ENCODE measurements at places on chromosomes 1 and 21. TPM values are rescaled to one million over a fixed set of nuclear protein-coding genes. Genes with fewer than 3 reads are reported as not detected.
A peak's percentile ranks its signal among the peaks of the same experiment; 100 is the strongest.

DNA sequence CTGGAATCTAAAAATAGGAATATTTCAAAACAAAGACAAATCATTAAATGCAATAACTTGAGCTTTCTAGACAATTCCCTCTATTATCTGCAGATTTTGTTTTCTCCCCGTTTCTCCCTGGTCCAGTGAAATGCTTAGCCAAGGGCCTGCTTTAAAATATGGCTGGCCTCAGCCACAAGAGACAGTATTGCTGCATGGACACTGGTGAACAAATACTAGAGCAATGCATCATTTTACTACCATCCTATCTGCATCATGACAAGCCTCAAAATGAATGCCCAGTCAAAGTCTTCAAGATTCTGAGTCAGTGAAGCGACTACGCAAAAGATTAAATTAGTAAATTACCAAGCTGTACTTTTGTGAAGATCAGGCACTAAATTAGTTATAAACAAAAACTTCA, 80.5 kb downstream of the ENAH start:
- H3K27me3 ChIP-seq, result no peaks in the 10 kb centered on the region
- peaks cover 22% of the 10 kb centered on the region for H3K4me1 ChIP-seq
- no peak overlapping the region for H3K4me3 ChIP-seq
- H3K36me3 ChIP-seq, result no peaks in the 10 kb centered on the region

DNA sequence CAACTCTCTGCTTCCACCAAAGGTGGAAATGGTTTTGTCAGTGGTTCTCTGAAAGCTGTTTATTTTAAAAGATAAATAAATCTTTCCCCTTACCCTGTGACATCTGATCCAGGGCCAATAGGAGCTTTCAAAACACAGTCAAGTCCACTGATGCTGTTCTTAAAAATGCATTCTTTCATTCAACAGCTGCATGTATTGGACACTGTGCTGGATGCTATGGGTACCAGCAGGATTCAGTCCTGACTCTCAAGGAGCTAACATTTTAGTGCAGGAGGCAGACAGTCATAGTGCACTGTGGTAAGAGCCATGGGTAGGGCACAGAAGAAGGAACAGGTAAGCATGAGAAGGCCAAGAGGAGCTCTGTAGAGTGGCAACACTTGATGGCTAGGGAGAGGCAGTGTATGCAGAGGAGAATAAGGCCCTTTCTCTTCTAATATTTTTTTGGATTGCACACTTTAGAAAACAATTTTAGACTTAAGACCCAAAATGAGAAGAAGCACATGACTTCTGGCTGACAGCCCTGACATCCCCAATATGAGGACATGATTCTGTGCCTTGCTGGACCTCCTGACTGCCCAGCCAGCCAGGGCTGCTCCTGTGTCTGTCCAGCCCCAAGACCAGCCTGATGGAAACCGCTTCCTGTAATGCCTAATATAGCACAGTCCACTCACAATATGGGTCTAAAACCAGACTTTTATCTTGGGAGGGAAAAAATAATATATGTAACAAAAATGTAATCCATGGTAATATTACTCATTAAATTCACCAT, 207.3 kb downstream of the SDCCAG8 start:
- no peak overlapping the region for H3K4me3 ChIP-seq
- no peak for DNase-seq
- no peak overlapping the region for H3K27ac ChIP-seq
- H3K36me3 ChIP-seq, result no peaks in the 10 kb centered on the region

GRCh38 chr1:1085911-1086841, 12.1 kb upstream of the RNF223 start:
- H3K4me1 ChIP-seq, result no peaks in the 10 kb centered on the region
- no peak overlapping the region for H3K4me3 ChIP-seq
- H3K36me3 ChIP-seq, result no peaks in the 10 kb centered on the region
- no peaks in the 10 kb centered on the region for H3K27me3 ChIP-seq
- no peak overlapping the region for H3K27ac ChIP-seq

DNA sequence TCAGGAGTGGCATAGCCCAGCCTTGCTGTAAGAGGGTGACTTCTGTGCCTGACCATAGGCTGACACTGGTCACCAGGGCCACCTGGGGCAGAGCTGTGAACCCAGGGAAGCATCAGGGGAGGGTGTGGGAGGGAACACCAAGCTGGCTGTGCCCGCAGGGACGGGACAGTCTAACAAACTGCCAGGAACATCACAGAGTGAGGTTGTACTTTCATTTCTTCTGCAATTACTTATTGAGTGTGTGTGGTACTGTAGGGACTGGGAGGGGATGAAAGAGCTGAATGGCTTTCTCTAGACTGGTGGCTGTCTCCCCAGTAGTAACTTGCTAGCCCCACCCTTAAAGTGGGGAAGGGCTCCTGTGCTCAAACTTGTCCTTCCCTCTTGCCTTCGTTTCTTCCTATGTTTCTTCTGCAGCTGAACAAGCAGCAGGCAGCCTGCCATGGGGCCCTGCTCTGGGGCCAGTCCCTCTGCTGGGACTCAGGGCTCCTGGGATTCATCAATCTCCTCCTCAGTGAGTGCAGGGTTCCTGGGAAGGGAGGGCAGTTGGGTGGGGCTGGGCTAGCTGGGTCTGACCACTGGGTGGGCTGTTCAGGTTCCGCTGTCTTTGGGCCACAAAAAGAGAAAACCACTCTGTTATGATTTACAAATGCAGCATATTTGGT, 39.7 kb upstream of the ETV3 start:
- H3K4me3 ChIP-seq, result no peak overlapping the region
- DNase-seq, result no peak
- no peaks in the 10 kb centered on the region for H3K36me3 ChIP-seq
- H3K27me3 ChIP-seq, result no peaks in the 10 kb centered on the region
- no peaks in the 10 kb centered on the region for H3K4me1 ChIP-seq
- no peak overlapping the region for H3K27ac ChIP-seq

GRCh38 chr1:156262461-156263287, 14.8 kb upstream of the PAQR6 start:
- H3K27me3 ChIP-seq, result no peaks in the 10 kb centered on the region
- no peaks in the 10 kb centered on the region for H3K4me1 ChIP-seq
- no peak overlapping the region for H3K27ac ChIP-seq
- H3K36me3 ChIP-seq, result peaks cover 89% of the 10 kb centered on the region
- H3K4me3 ChIP-seq, result no peak overlapping the region
- no peak for DNase-seq

- no peak overlapping the region for H3K4me3 ChIP-seq
- no peak for DNase-seq
- no peaks in the 10 kb centered on the region for H3K4me1 ChIP-seq
- no peak overlapping the region for H3K27ac ChIP-seq
Observed at GRCh38 chr1:215007880-215008279, 74.7 kb upstream of the KCNK2 start.

DNA sequence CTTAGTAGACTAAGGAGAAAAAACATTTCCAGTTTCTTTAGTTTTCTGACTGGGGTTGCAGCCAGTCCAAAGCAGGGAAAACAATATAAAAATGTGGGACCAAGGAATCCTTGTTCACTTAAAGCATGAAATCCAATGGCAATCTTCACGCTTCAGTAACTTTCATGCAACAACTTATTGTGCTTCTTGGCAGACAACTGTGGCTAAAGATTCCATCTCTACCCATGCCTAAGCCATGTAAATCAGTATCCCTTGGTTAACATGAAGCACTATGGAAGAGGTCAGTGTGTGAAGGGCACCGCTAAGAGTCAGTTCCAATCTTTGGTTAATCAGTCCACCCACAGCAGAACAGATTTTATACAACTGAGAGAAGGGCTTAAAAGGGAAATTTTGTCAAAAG, 201.8 kb upstream of the GREM2 start:
- H3K4me1 ChIP-seq, result no peaks in the 10 kb centered on the region
- no peak for DNase-seq
- no peak overlapping the region for H3K27ac ChIP-seq
- H3K36me3 ChIP-seq, result no peaks in the 10 kb centered on the region
- no peaks in the 10 kb centered on the region for H3K27me3 ChIP-seq

DNA sequence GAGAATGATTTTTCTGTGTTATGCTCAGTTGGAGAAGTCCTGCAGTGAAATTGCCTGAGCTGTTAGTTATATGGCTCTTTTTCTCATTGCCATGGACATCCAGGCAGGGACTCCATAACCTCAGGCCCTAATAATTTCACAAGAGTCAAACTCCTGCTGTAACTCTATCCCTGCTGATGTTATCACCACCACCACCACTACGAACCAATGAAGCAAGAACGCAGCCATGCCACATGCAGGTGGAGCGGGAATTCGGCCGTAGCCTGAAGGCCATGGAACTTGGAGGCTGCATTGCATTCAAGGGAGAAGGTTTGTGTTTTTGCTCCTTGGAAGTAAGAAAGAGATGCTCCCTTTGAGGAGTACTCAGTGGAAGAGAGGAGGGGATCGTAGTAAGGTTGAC, 16.8 kb upstream of the DLGAP3 start:
- DNase-seq, result no peak
- H3K4me1 ChIP-seq, result no peaks in the 10 kb centered on the region
- H3K27ac ChIP-seq, result no peak overlapping the region
- no peak overlapping the region for H3K4me3 ChIP-seq

DNA sequence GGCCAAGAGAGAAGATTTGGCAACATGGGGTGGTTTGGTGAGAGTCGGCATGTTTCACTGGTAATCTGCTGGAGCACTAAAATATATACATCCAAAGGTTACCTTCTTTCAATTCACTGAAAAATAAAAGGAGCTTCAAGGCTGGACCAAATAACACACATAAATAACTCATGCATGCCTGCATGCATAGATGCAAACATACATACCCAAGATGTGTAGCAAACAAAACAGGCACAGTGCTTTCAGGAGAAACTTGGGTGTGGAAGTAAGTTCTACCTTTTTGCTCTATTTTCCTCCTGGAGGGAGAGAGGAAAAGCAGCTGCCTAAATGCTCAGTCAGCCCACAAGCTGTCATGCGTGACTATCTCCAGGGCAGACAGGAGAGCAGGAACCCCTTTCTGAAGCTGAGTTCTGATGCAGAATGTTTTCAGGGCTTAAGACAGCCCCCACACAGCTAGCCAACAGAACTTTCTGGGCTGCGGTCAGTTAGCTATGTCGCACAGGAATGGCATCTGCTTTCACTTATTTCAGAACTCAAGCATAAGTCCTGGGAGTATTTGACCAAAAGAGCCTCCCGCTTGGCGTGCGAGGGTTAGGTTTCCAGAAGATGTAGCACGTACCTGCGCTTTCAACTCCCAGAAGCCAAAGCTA, 166.2 kb downstream of the TOMM20 start:
- peak overlapping the region; percentile 81 for H3K27ac ChIP-seq
- peaks cover 19% of the 10 kb centered on the region for H3K4me1 ChIP-seq
- H3K27me3 ChIP-seq, result no peaks in the 10 kb centered on the region
- H3K36me3 ChIP-seq, result no peaks in the 10 kb centered on the region
- peak; percentile 87 for DNase-seq

DNA sequence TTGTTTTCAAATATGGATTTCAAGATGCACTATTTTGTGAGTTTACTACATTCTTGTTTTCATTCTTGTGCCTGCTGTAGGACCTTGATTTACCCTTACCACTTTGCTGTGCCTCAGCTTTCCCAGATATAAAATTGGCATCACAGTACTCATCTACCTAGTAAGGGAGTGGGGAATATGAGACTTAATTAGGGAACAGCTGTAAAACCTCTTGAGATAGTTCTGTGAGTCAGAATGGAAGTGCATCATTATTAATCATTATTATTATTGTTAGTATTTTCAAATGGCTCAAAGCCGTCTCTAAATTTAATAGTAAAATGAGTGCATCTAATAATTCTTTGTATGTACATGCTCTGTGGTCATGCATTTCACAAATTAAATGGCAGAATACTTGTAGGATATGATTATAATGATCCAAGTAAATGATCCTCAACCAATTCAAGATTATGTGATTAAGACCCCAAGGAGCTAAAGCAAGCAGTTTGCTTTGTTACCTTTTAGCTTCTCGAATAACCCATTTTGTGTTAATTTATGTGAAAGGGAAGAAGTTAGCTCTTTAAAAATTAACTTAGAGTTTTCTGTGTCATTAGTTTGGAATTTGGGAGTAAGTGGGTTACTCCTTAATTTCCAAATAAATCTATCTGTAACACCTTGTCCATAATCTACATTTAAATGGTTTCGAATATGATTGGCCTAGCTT, 155.4 kb downstream of the NFIA start:
- no peak for DNase-seq
- H3K4me3 ChIP-seq, result no peak overlapping the region
- no peaks in the 10 kb centered on the region for H3K36me3 ChIP-seq
- H3K4me1 ChIP-seq, result peaks cover 4% of the 10 kb centered on the region

DNA sequence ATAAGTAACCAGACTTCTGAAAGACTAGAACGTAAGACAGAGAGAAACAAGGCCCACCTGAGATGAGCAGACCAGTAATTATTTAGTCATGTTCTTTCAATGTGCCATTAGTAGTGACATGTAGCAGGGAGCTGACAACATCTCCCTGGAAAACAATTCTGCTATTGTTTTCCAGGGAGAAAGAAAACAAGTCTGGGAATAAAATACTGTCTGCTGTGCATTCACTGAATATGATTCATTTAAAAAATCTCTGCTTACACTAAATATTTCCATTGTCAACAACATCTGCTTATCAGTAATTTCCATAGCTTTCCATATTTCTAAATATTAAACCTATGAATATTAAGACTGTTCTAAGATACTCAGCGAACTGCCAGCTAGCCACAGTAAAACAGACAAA, 80.0 kb downstream of the VCAM1 start:
- H3K27me3 ChIP-seq, result no peaks in the 10 kb centered on the region
- DNase-seq, result no peak
- H3K4me1 ChIP-seq, result no peaks in the 10 kb centered on the region
- no peak overlapping the region for H3K27ac ChIP-seq
- H3K4me3 ChIP-seq, result no peak overlapping the region

DNA sequence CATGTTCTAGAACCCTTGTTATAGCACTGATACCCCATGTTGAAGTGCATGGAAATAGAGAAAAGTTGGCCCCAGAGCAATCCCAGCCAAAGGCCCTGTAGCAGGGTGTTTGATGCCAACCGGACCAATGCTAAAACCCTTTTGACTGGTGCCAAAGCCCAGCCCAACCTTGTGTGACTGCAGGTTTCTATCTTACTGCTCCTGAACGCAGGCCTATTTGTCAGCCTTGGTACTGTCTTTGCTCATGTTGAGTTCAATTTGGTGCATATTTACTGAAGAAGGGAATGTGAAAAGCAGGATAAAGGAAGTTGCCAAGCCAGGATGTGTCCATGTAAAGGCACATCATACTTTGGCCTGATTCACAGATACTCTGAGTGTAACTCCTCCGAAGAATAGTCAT, 51.7 kb upstream of the NFASC start:
- H3K27ac ChIP-seq, result peak overlapping the region; percentile 32
- H3K4me1 ChIP-seq, result peaks cover 34% of the 10 kb centered on the region
- H3K27me3 ChIP-seq, result no peaks in the 10 kb centered on the region
- no peak overlapping the region for H3K4me3 ChIP-seq
- DNase-seq, result no peak

- H3K4me3 ChIP-seq, result no peak overlapping the region
- peaks cover 3% of the 10 kb centered on the region for H3K36me3 ChIP-seq
- H3K4me1 ChIP-seq, result no peaks in the 10 kb centered on the region
- no peak overlapping the region for H3K27ac ChIP-seq
- no peak for DNase-seq
Observed at GRCh38 chr1:24898909-24899439, 31.1 kb downstream of the RUNX3 start.

GRCh38 chr1:245378311-245378722, 223.5 kb downstream of the KIF26B start:
- H3K36me3 ChIP-seq, result no peaks in the 10 kb centered on the region
- H3K27me3 ChIP-seq, result no peaks in the 10 kb centered on the region
- no peak for DNase-seq
- no peak overlapping the region for H3K4me3 ChIP-seq

SMIM1 gene
- not detected for total RNA-seq

BEND5 gene
- total RNA-seq, result 3.4 TPM

ANKRD45 gene
- total RNA-seq, result not detected

NEK2 gene
- not detected for total RNA-seq

LRRIQ3 gene
- not detected for total RNA-seq

EPS8L3 gene
- not detected for total RNA-seq

CD1E gene
- total RNA-seq, result not detected

CYYR1 gene
- total RNA-seq, result 29.6 TPM

TMEM125 gene
- not detected for total RNA-seq

CADM3 gene
- 7.0 TPM for total RNA-seq

UBL4B gene
- not detected for total RNA-seq

CLCA4 gene
- not detected for total RNA-seq

MX2 gene
- 9.7 TPM for total RNA-seq

All from ascending aorta (tissue), 2 donors.